ENCODE measurements at places on chromosomes 11 and 22.

GRCh38 chr22:48555606-48556005, 1272.1 kb downstream of the BRD1 start:
- DNase-seq = no peak

DNA sequence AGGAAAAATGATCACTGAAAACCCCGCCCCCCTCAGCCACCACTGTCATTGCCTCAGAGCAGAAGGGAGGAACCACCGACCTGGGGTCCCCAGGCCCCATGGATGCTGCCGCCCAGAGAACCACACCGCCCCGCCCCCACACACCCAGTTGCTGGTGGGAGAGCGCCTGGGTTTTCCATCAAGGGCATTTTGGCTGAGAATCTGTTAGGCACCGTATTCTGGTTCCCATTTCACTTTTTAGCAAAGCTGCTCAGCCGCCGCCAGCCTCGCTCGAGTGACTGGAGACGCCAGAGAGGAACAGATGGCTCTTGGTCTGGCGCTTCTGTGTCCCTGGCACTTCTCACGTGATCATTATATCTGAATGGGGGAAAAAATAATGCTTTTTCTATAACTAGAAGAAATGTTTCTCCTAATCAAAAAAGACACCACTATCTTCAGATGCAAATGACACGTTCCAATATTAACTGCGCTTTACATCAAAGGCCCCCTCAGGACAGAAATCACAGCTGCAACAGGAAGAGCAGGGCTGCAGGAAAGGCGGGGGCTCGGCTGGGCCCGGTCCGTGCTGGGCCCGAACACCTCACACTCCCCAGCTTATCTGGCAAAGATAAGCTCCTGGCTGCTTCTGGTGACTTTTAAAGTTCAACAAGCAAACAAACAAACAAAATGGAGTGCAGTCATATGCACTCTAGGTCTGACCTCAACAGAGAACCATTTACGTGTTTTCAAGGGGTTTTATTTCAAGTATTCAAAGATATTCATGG, 149.8 kb downstream of the MPPED1 start:
- no peak for DNase-seq

GRCh38 chr11:34825670-34826383, 90.4 kb downstream of the APIP start:
- no peak for DNase-seq

- DNase-seq = no peak
These were observed 624.8 kb upstream of the KIRREL3 start for GRCh38 chr11:127625402-127625801.
